ENCODE measurements at places on chromosomes 5 and 9.

DNA sequence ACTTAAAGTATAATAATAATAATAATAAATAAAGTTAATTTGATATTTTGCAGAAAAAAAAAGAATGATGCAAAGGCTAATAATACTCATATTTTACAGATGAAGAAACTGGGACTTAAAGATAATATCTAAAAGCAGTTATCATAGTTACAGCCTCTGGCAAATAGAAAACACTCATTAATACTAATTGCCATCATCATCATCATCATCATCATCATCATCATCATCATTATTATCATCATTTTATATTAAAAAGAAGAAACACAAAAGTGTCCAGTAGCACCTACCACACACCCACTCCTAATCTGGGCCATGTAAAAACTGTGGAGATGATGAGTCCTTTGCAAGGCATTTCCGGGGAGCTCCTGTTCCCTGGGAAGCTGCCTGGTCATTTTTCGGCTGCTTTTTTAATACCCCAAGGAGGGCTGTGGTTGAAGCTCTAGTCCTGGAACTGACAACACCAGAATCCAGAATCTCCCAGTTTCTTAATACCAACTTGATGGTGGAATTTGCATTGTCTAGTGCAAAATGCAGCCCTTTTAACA is 70.8 kb downstream of the HTR4 start:
- no peak for DNase-seq

- DNase-seq, result no peak
Measured at GRCh38 chr5:172766287-172767108, 4.5 kb downstream of the DUSP1 start.

DNA sequence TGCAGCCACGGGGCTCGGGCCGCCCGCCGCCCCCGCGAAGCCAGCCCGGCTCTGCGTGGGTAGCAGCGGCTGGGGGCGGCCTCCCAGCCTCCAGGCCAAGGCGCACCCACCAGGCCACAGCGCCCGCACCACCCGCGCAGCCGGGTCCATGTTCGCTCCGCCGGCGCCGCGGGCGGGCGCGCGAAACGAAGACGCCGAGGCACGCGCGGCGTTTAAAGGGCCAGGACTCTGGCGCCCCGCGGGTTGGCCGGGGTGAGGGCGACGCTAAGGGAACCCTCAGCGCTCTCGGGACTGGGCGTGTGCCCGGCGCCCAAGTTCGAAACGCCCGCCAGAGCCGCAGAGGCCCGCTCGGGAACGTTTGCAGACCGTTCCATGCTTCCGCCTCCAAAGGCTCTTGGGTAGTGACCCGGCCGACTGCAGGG is at the start of gene PTGES2:
TSS of gene PTGES2 (minus strand) at position 162 of the 422 bp plus-strand sequence. CDS start at position 150, 12 bp downstream.
- peak; percentile 82 for DNase-seq

DNA sequence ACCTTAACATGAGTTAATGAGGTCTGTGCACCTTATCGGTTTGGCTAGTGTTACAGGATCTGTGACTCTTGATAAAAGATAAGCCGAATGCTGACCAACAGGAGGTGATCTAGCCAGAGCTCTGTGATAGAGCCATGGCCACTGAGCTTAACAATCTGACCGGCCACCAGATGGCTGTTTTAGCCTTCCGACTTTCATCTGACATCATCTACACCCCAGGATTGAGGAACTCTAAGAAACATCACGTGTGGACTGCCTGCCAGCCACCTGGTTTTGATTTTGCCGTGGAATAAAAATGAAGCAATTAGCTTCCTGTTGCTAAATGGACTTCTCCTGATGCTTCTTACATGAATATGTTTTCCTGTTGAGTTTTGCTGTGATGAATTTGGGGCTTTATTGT is 281.3 kb downstream of the CEMIP2 start:
- no peak for DNase-seq

- no peak for DNase-seq
Measured at GRCh38 chr5:95815155-95815729, 7.3 kb downstream of the GLRX start.

GRCh38 chr9:20509466-20509865 is 112.8 kb downstream of the MLLT3 start:
- no peak for DNase-seq

DNA sequence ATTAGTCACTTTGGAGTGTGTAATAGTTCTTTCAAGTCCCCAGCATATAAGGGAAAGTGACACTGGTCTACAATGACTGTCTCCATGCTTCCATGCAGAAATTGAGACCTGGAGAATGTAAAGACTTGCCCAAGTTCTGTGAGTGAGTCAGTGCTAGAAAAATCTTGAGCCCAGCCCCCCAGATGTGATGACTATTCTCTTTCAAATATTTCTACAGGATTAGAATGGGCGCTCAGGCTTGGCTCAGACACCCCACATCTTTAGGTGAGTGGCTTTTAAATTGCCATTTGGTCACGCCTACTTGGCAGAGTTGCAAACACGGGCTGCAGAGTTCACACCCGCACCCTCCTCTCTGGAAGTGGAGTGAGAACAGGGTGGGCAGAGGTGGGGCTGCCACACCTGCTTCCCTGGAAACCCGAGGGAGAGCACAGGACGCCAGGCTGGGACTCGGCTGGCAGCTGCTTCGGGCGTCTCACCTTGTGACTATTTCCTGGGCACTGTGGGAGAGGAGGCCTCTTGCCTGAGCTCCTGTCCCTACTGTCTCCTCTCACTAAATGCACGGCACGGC is 37.6 kb downstream of the ROPN1L start:
- no peak for DNase-seq

DNA sequence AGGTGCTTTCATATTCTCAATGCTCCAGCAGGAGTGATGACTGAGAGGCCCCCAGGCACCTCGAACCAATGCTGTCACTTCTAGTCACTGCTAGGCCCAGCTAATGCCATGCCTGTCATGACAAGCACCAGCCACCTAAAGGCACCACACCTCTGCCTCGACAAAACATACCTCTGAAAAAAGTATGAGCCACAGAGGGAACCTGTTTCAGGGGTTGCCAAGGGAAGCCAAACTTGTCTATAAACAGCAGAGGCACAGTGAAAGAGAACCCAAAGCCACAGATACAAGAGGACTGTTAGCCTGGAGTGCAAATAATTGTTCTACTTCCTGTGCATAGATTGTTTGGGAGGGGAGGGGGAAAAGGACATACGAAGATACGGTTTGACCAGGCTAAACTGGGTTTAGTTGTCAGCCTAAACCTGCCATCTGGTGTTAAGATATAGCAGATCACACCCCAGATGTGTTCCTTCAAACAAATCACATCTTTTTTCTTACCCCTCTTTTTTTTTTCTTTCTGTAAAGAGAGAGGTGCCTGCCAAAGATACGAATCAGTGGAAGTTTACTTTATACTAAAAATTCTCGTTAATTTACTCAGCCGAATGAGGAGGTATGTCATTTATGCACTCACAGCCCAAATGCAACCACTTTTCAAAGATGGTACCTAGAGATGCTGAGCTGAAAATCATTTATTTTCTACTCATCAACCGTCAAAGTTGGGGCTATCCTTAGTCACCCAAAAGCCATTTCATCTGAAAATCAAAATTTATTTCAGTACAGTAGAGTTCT is 45.7 kb downstream of the BNC2 start:
- no peak for DNase-seq

DNA sequence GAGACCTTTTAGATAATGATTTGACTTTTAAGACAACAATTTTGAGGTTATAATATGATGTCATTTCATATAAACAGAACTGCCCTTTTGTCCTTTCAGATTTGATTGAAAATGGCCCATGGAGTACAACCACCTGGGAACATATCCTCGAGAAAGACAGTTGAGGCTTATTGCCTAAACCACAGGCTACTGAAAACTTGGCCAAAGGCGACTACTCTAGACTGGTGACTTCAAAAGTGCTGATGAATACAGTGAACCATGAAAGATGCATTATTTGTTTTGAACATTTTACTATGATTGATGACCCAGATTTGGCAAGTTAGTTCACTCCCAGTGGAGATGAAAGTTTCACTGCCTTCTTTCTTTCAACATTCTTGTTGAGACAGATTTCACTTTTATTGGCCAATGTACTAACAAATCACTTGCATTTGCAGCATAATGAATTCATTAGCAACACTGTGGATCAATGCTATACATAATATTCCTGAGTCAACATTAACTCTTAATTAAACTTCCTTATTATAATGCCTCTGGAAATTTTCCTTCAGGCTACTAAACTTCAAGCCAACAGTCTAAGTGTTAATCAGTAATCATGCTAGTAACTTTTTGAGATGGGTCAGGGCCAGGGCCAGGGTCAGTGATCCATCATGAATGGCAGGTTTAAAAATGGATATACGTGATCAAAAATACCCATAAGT is 480.3 kb downstream of the RAB3C start:
- no peak for DNase-seq

DNA sequence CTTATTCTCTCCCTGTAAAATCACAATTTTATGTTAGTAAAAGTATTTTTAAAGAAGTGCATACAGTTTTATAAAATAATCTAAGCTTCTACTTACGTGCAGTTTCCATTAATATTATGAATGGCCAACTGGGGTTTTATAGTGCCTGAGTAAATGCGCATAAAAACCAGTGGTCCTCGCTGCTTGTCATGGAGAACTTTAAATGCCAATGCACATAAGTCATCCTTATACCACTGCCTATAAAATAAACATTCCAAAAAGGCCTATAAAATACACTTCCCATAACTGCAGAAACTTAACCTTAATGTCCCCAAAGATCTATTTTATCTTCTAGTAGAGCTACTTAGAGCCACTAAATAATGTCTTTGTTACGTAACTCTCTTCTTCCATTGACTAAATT is 28.5 kb downstream of the GFM2 start:
- no peak for DNase-seq

DNA sequence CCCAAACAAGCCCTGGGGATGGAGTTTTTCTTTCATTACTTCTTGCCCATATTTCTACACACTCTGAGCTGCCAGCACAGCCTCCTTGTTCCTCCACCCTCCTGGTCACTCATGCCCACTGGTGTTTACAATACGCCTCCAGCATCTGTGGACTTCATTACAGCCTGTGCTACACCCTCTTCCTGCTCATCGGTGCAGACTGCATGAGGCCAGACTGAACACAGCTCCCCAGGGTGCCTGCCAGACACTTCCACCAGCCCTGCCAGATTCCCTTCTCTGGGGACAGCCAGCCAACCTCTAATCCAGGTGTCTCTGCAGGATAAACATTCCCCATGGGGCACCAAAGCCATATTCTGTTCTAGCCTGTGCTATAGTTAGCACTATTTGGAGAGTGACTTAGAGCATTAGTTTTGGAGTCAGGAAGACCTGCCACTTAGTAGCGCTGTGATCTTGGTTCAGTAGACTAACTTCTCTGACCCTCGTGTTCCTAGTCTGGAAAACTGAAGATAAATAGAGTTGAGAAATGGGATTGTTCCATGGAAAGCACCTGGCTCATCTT is 163.8 kb upstream of the KLF4 start:
- DNase-seq, result no peak

GRCh38 chr5:172005708-172006320 is 624 bp downstream of the FBXW11 start:
- peak; percentile 36 for DNase-seq

DNA sequence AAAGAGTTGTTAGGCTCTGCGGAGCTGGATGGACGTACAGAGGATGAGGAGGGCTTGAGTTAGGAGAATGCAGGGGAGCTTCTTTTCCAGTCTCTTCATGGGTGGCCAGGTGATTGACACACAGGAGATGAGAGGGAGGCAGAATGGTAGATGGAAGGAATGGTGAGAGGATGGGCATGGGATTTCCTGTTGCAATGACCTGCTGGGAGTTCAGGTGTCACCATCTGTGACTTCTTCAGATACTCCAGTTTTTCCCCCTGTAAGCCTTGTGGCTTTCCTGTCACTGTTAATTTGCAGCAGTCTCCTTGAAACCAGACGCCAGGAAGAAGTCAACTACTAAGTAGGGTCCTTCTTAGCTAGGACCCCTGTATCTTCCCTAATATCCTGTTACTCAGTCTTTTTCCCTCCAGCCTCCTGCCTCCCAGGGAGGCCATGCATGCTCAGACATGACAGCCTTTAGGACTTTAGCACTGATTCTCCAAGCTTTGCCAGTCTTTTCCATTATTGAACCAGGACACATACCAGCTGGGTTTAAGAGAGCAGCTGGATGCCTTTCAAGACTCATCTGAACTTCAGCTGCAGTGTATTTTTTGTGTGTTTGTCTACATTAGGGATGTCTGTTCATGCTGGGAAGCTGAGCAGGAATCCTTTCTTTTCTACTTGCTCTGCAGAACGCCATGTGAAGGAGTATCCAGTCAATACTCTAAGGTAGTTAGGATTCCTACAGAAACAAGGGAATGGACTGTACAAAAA is 67.2 kb upstream of the CD180 start:
- no peak for DNase-seq

GRCh38 chr5:55680353-55680752 is 31.8 kb downstream of the SLC38A9 start:
- no peak for DNase-seq

GRCh38 chr5:148653291-148653835 is 964 bp downstream of the HTR4 start:
- DNase-seq, result no peak

GRCh38 chr5:145340099-145340498 is 495.0 kb downstream of the PRELID2 start:
- DNase-seq, result no peak

- no peak for DNase-seq
Measured at GRCh38 chr9:17480966-17481365, 97.9 kb upstream of the SH3GL2 start.

GRCh38 chr9:101487443-101487840 is 46.2 kb upstream of the RNF20 start:
- DNase-seq, result no peak

- no peak for DNase-seq
Measured at GRCh38 chr9:112120439-112120925, 54.6 kb downstream of the SUSD1 start.

DNA sequence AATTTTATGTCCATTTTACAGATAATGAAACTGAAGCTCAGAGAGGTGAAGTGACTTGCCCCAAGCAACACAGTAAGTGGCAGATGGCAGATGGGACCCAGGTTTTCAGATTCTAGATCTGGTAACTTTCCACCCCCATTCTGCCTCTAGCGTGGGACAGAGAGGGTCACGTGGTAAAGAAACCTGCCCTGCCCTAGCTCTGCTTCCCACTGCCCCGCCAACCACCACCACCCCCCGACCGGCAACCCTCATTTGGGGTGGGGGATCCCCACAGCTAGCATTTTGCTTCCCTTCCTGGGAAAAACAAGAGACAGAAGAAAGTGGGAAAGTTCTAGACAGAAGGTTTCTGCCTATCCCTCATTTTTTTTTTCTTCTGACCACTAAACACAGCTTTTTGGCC is 172.5 kb downstream of the ACTL7B start:
- DNase-seq, result no peak

DNA sequence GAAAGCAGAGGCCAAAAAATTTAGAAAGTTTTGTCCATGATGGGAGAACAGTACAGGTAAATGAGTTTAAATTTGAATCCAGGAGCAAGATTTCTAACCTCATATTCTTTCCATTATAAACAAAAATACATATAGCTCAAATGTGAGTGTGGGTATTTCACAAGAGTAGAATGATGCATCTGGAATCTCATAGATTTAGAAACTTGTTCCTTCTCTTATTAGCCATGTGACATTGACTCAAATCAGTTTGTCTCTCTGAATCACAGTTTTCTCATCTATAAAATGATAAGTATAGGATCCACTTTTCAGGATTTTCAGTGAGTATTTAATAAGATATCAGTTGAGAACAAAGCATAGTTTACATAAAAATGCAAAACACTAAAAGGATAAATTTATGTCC is 436.3 kb upstream of the PAPPA start:
- DNase-seq, result no peak

Data from activated CD4-positive, alpha-beta T cell treated with anti-CD3 and anti-CD28 coated beads, Interleukin-2, amount 50 U/mL, for 48 hours (primary cell).